ENCODE measurements at places on chromosomes 5 and 9.

DNA sequence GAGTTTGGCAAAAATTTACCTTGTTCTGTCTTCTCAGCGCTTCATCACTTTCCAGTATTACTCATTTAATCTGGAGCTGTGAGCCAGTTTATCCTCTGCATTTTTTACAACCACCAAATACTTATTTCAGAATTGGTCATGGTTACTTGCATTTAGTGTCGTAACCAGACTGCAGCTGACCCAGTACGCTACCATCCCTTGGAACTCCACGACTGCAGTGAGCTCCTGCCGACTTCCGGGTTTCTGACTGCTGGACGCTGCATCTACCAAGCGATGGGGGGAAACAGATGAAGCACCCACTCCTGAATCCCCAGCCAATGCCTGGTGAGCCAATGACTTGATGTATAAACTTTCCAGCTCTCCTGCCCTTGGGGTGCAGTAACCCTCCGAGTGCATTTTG, 174.4 kb upstream of the PRLR start:
- DNase-seq = no peak

DNA sequence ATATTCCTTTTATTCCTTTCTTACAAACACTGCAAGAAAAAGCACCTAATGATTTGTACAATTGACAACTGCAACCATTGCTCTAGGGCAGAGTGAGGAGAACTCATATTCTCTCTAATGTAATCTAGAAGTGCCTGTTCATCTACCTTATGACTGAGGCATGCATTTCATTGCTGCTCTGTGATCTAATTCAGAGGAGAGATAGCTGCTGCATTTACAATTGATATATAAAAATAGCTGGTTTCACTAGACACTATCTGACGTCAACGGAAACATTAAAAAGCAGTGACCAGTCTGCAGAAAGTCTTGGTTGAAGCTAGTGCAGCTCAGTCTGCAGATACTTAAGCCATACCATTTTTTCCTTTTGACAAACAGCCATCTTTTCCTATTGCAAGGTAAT, 72.8 kb upstream of the C6 start:
- no peak for DNase-seq

DNA sequence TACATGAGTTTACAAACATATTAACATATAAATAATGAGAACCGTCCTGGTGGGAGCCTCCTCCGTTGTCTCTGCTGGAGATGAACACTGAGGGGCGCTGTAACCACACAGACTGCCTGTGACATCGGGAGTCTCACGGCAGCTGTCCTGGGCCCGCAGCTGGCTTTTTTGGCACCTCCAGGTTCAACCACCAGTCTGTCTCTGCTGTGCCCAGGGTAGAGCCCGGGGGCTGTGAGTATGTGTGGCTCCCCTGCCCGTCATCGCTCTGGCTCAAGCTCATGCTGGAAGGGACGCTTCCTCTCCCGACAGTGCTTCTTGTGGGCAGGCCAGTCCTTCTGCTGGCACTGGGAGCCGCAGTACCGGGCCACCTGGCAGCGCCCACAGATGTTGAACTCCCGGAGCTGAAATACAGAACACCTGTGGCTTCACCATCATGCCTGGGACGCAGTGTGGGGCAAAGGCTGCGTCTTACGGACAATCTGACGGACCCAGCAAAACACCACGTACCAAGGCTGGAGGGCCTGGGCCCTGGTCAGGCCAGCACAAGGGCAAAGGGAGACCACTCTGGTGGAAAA, 3.6 kb upstream of the DPH7 start:
- DNase-seq = no peak

- DNase-seq = no peak
Observed at GRCh38 chr5:111922344-111922743, 165.3 kb upstream of the NREP start.

- DNase-seq = no peak
Observed at GRCh38 chr5:112978836-112979235, 2.2 kb downstream of the DCP2 start.

GRCh38 chr5:151904909-151905308, 19.7 kb downstream of the GLRA1 start:
- no peak for DNase-seq

DNA sequence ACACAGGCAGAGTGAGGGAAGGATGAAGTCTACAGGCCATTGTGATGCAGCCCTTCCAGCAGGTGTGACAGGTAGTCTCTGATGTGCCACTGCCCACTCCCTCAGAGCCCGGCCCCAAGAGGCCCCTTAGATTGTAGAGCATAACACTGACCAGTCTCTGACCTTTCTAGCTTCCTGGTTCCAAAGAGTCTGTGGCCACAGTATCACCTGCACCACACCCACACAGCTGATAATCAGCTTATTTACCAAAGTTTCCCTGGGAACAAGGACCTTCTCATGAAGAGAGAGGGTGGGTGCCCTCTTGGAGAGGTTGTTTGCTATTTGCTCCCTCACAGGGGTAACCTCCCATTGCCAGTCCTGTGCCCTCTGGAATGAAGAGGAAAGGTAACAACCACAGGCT, 11.0 kb upstream of the ACER2 start:
- DNase-seq = no peak

GRCh38 chr5:33649549-33650482, 209.1 kb downstream of the TARS1 start:
- DNase-seq = peak; percentile 67

- no peak for DNase-seq
Observed at GRCh38 chr9:130288393-130288792, 22.8 kb downstream of the HMCN2 start.

DNA sequence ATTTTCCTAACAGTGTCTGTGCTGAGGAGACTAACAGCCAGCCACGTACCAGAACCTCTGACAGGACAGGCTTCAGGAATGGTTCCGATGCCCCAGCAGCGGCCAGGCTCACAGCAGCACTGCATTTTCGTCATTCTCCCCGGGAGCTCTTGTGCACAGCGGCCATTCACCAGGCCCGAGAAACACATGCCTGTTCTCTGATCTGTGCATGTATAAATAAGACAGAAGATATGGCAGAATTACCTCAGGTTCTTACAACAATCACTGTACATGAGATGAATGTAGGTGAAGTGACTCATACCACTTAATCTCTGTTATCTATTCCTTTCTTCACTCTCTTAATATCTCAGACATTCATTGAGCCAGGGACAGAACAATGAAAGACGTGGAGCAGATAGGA, 143.0 kb downstream of the FBN2 start:
- no peak for DNase-seq

DNA sequence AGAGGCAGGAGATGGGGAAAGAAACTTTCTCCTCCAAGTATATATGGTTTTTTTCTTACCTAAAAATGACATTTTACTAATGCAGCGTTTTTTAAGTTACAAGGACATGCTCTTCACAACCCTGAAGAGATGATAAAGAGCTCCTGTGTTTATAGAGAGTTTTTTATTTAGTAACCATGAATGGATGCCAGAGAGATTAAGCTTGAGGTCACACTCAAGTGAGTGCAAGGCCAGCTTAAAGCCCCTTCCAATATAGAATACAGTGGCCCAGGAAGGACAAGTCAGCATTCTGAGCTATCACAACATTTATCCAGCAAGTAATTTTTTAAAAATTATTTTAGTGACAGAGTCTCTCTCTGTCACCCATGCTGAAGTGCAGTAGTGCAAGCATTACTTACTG, 6.7 kb upstream of the HAVCR2 start:
- no peak for DNase-seq

- DNase-seq = no peak
Observed at GRCh38 chr5:81779125-81779915, 28.4 kb upstream of the SSBP2 start.

DNA sequence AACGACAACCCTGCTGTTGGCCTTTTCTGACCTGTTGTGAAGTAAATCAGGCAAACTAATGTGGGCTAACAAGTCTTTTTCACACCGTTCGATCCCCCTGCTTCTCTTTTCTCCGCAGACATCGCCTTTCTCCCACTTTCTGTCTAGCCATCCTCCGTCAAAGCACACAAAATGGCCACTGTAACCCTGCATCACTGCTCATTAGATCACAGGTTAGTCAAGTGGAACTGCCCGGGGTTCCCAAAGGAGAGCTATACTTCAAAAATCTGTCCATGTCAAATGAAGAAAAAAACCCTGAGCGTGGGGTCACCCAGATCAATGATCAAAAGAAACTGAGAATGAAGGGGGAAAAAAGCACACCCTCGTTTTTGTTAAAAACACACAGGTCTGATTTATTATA, 212.1 kb downstream of the ARL15 start:
- no peak for DNase-seq

DNA sequence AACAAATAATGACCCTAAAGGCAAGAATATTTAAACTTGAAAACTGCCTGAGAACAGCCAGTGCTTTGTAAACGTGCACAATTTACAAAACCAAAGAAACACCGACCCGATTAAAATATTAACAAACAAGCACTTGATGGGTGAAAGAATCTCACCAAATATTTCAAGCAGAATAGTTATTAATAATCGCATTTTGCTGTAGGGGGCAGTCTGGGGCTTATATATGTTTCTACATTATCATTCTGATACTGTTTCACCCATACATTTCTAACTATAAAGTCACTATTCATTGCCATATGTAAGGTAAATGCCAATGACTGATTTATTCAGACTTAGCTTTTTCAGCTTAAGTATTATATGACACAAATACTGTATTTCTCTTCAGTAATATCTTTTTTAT, 37.7 kb downstream of the UBAP2 start:
- no peak for DNase-seq

- no peak for DNase-seq
Observed at GRCh38 chr9:114500697-114501292, 4.5 kb downstream of the WHRN start.

DNA sequence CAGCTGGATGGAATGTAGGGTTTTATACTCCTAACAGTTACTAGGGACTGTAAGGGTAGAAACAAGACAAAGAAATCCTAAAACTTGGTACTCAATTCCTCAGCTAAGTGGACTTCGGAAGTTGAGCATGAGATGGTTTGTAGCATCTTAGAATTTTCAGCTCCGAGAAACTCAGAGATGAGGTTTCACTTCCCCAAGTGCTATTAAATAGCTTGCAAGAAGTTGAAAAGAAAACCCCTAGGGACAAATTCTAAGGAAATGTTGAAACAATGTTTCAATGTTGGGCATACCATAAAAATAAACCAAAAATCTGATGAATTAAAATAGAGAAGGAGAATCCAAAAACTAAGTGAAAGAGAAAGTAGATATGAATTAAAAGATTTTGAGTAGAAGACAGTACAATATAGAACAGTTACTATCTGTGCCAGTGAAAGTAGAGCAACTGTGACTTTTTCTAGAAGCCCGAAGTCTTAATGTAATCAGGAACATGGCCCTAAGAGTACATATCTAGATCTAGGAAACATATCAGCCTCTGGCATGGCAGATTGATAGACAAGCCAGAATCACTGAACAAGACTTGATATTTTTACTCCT, 308.6 kb upstream of the RGMB start:
- no peak for DNase-seq

DNA sequence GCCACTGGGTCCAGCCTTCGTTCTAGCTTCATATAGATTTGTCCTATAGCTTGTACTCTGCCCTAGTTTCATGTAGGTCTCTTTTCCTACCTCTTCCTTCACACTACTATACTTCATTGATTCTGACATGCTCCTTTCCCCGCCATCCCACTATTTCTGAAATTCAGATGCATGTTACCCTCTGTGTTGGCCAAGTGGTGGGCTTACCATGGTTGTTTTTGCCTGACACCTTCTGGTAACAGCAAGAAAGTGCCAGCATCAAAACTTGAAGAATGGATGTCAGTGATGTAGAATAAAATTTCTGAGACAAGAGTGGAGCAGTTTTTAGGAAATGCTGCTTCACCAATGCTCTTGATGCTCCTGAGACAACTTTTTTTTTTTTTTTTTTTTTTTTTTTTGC, 19.5 kb upstream of the SERINC5 start:
- DNase-seq = no peak

DNA sequence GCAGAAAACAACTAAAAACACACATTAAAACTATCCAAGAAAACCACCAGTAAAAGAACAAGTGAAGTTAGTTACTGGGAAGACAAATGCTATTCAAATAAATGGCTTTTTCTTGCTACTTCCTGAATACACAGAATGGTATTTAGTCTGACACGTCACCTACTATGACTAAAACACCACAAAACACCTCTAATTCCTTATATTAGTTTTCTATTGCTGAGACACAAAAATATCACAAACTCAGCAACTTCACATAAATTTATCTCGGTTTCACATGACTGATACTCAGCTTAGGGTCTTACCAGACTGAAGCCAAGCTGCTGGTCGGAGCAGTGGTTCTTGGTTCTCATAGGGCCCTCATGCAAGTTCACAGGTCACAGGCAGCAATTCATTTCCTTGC, 5.4 kb downstream of the DMAC1 start:
- DNase-seq = no peak

- no peak for DNase-seq
Observed at GRCh38 chr5:8019719-8020218, 150.8 kb downstream of the MTRR start.

- DNase-seq = no peak
Observed at GRCh38 chr5:91190314-91190690, 192.8 kb downstream of the ARRDC3 start.

DNA sequence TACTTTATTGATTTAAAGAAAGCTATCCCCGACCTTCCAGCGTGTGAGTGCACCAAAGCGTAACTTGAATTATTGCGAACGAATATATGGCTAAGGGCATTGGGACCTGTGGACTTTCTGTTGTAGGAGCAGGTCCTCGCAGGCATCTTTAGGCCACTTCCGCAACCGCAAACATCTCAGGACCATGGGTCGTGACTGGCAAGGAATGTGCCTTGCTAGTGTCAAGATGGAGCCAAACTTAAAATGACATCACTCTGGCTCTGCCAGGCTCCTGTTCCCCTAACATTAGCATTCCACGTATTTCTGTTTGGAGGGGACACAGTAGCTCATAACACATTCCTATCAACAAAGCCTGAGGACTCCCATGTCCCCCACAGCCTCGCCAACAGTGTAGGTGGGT, 44.1 kb upstream of the OLFM1 start:
- DNase-seq = no peak

GRCh38 chr9:71608825-71609447, 159.4 kb downstream of the CEMIP2 start:
- no peak for DNase-seq

DNA sequence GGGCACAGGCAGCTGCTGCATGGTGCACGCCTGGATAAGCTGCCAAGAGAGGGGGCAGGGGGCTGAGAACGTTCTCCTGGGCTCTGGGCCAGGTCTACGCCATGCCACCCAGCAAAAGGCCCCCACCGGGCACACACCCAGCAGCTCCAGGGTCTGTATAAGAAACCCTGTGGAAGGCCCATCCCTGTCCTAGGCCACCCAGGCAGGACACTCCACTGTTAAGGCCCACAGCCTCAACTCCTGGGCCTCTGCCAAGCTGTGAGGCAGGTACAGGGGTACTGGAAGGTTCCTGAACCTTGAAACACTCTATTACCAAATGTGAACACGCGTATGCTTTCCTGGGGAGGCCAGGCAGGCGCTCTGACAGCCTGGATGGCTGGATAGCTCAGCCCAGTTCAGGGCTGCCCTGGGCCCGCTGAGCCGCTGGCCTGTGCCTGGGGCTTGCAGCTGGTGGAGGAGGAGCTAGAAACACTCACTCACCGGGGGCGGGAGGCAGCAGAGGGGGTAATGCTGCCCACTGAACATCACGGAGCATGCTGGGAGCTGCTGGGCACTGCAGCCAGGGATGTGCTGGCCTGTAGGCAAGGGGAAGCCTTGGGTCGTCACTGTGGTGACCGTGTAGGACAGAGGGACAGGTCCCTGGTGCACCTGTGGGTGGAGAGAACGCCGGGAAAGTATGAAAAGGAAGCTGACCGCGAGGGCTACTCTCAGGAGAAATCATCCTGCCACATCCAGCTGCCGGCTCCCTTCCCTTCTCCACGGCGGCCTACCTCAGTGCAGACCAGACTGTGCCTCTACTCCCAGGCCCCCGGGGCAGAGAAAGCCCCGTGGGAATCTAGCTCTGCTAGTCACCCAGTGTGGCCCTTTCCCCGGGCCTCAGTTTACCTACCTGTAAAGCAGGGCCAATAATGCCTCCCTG, 6.0 kb downstream of the RNF44 start:
- DNase-seq = no peak

All from amniotic stem cell (primary cell).